Retinal pigment epithelial cell (primary cell): ENCODE measurements at places on chromosomes 4 and X.
A peak's percentile ranks its signal among the peaks of the same experiment; 100 is the strongest.

GRCh38 chr4:156575430-156576073, 396.0 kb downstream of the PDGFC start:
- DNase-seq: peak; percentile 62

DNA sequence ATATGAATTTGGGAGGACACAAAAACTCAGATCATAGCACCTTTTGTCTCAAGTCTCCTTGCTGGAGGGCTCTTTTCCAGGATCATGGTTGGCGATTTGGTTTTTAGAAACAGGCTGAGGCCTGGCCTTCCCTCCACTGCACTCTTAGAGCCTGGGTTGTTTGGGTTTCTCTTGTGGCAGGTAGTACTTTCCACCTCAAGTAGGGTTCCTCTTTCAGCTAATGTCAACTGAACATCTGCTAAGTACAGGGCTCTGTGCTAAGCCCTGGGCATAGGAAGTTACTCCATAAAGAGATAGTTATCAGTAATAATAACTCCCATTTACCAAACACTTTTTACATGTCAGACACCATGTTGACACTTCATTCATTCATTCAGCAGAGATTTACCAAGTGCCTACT, 28.2 kb upstream of the APLN start:
- no peak for DNase-seq

DNA sequence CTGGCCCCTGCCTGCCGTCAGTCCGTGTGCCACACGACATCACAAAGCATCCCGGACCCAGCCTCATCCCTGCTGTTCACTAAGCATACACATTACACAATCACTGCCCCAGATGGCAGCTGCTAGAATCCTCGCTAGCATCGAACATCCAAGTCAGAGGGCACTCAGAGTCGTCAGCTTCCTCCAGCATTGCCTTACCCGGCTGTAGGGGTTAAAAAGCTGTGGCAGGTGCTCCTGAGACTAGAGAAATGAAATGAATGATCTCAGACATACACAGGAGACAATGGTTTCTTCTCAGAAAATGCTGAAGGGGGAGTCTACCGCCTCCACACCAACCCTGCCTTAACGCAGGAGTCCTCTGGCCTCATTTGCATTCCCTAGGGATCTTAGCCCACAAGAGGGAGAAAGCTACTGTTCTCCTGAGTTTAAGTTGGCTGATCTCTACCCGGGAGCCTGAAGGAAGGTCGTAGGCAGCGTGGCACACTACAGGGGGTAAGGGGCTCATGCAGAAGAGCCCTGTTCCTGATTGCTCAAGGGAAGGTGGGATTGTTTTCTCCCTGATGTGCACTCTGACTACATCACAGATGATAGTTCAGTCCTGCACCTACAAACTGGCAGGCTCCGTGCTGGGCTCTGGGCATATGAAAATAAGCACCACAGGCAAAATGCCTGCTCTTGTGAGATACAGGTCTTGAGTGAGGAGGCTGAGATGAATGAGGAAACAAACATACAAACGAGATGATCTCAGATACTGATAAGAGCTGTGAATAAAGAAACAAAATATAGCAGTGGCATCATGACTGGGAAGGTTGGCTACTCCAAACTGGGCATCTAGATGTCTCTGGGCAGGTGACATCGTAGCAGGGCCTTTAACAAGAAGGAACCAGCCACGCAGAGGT, 2.6 kb upstream of the KIAA0232 start:
- no peak for DNase-seq

- peak; percentile 55 for DNase-seq
Observed at GRCh38 chrX:153245288-153245731, 66.2 kb downstream of the MAGEA1 start.

- DNase-seq: no peak
Observed at GRCh38 chrX:108397627-108398391, 40.4 kb downstream of the COL4A6 start.

GRCh38 chr4:177391287-177391686, 51.0 kb downstream of the AGA start:
- DNase-seq: no peak

DNA sequence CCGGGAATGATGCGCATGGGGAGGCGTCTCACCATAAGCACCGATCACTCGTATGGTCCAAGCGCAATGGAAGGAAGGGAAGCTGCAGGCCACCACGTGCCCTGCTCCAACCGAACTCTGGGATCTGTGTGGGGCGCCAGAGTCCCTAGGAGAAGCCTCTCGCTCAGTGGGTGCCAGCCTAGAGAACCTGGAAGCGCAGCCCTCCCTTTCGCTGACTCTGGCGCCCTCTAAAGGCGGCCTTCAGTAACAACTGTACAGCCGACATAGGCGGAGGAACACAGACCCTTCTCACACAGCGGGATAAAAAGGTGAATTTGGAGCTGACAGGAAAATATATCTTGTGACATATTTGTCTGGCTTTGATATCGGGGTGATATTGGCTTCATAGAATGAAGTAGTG, 76.0 kb downstream of the INTS6L start:
- no peak for DNase-seq

GRCh38 chrX:35625714-35626113, 172.4 kb upstream of the MAGEB16 start:
- DNase-seq: no peak

- no peak for DNase-seq
Observed at GRCh38 chr4:102735582-102735981, 25.2 kb downstream of the MANBA start.

DNA sequence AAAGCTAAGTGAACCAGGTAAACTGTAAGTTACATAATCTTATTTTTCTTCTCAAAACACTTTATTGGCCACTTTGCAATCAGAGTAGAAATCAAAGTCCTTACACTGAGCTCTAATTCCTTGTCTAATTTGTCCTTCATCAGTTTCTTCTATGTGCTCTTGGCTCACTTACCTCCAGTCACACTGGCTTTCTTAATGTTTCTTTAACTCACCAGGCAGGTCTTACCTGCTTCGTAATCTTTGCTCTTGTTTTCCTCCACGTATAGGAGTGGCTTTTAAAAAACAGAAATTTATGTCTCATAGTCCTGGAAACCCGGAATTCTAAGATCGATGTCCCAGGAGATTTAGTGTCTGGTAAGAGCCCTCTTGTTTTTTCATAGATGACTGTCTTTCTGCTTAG, 1462.1 kb downstream of the FSTL5 start:
- DNase-seq: no peak

DNA sequence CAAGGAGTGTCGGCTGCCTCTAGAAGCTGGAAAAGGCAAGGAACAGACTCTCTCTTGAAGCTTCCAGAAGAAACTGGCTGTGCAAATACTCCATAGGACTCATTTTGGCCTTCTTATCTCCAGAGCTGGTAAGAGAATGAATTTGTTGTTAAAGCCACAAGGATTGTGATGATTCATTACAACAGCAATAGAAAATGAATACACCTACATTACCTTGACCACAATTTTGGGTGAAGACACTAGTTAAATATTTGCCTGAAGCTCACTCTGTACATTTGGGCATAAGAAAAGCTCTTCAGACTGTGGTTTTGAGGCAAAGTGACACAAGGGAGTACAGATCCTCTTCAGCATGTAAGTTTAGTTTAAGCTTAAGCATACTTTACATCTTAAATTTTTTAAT, 134.5 kb upstream of the TLL1 start:
- no peak for DNase-seq

DNA sequence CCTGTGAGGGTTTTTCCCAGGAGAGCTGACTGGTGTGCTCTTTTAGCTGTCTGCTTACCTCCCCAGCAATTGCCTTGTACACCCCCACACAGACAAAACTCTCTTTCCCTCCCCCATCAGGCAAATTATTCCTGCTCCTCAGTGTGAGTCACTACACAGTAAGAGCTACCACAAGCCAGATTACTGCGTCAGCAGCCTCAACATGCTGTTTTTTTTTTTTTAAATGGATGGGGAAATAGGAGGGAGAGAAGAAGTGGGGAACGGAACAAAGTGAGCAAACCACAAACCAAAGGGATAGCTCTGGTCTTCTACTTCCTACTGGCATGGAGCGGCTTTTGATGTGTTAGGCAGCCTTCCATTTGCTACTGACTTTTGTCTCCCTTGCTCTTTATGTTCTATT, 107.5 kb upstream of the ACSL4 start:
- DNase-seq: peak; percentile 83

GRCh38 chrX:134369576-134369975, 90.4 kb upstream of the HPRT1 start:
- no peak for DNase-seq

DNA sequence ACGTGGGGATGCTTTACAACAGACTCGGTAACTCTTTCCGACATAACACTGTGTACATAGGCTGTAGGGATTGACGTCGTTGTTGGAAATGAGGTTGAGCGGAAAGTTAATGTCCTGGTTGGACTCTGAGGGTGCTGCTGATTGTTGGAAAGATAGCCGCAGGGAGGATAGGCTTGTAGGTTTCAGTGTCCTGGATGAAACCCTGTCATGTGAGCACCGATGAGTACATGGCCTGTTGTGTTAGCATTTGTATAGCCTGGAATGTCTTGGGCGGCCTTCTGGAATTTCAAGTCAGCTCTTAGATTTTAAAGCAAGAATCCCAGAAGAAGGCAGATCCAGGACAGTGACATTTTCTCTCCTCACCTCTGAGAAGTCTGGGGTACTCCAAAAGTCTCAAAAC, 63.3 kb downstream of the TBC1D14 start:
- no peak for DNase-seq
